ENCODE measurements at places on chromosomes 11 and 22.

DNA sequence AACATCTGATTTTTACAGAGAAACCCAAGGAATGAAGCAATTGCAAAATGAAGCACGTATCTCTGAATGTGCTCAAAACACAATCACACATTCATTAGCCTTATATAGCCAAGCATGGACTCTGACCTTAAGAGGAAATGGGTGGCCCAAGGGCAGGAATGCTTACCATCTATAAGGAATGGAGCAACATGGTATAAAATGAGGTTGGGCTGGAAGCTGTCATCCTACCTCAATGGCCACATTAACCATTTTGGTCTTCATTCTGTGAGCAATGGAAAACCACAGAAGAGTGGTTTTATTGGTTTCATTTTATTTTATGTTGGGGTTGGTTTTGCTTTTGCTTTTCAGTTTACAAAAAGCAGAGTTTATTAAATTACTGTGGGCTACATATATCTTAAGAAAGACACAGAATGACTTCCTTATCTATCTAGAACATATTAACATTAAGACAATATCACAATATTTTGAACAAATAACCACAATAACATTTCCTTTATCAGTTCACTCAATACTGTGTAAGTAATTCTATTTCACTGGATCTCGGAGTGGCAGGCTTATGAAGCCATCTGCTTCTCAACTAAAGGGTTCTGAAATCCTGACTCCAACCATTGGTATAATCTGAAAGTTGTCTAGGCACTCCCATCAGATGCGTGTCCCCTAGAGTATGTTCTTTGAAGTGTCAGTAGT is 10.8 kb upstream of the MS4A13 start:
- peak; percentile 87 for DNase-seq

- no peak for DNase-seq
These were observed 6.9 kb downstream of the FTH1 start for GRCh38 chr11:61960532-61960931.

- no peak for DNase-seq
These were observed 78.9 kb upstream of the BIRC3 start for GRCh38 chr11:102238391-102238821.

DNA sequence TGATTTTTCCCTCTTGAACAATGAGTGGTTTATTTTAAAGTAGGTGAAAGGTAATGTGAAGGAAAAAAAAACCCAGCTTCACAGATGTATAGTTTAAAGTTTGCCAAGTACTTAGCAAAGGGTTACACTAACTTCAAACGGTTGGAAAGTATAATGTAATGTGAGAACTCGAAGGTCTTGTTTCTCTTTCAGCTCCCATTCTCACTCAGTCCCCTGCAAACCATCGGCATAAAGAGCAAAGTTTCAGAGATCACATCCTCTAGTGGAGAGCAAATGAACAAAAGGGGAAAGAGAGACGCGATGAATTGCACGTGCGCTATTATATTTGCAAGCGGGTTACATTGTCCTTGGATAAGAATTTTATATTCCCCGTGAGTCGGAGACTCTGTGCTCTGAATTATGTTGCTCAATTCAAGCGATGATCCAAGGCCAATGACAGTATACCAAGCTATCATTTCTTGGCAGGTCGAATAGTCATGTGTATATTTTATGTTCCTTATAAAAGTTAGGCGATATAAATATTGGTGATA is 37.6 kb upstream of the BIRC3 start:
- peak; percentile 32 for DNase-seq

DNA sequence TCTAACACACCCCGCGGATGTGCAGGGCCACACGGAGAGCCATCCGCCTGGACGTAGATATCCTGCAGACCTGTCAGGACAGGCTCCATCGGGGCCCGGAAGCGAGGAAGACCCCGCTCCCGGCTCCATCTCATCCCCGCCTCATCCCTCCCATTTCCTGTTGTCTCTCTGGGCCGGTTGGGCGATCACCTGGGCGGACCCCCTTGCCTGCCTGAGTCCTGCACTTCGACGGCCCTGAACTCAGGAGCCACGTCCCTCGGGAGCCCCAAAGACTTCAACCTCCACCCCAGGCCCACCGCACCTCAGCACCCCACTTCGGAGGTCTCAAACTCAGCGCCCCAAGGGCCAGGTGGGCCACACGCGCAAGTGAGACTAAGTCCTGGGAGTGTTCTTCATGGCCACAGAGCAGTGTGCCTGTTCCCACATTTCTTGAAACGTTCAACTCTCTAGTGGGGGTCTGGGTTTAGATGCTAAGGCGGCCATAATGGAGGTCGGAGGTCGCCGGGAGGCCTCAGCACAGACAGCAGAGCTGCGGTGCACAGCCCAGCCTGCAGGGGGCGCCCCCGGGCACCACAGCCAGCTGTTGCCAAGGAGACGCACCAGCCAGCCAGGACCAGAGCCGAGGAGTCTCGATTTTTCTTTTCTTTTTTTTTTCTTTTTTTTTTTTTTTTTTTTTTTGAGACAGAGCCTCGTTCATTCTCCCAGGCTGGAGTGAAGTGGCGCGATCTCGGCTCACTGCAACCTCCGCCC is 26.0 kb upstream of the FADD start:
- peak; percentile 95 for DNase-seq

DNA sequence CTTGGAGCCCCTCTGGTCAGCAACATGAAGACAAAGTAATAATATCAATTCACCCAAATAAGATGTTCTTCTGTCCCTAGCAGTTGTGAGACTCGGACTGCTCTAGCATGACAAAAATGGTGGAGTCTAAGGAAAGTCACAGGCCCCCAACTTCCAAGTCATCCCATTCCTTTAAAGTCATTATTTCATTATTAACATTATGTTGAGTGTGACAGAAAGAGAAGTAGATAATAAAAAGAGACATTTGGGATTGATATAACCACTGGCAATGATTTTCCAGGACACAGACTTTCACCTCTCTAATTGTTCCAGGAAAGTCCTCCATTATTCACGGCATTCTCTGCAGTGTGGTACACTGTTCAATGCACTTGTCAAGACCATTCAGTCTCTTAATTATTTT is 1533.0 kb upstream of the TENM4 start:
- DNase-seq = no peak

DNA sequence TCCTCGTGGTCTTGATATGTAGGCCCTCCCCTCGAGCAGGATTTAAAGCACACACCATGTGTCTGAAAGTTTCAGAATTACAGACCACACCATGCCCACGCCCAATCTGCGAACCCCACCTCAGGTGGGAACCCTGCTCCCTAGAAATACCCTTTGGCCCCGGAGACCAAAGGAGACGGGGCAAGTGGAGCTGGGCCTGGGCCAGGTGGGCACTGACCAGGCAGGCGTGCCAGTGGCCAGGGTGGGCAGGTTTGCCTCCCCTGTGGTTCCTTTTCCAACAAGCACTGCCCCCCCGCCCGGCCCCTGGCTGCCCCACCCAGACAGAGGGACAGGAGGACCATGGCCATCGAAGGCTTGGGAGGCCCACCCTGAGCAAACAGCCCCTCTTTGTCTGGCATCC is 400.4 kb downstream of the TBC1D22A start:
- no peak for DNase-seq

- no peak for DNase-seq
These were observed 31.1 kb upstream of the GCAT start for GRCh38 chr22:37776639-37777005.

GRCh38 chr11:126426106-126426505 is 70.6 kb downstream of the ST3GAL4 start:
- no peak for DNase-seq

- peak; percentile 44 for DNase-seq
These were observed 11.1 kb downstream of the SREBF2 start for GRCh38 chr22:41844036-41844435.

DNA sequence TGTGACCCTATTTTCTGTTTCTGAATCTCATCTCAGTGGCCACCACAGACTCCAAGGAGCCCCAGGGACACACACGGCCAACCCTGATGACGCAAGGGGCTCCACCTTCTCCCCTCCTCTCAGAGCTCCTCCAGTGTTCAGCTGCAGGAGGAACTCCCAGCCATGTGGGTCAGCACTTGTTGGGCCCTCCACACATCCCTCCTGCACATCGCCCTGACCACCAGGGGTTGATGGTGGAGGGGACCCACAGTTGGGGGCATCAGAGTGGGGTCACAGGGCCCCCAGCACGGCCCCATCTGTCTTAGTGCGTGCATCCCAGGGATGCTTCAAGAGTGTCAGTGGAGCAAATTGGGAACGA is 499.6 kb downstream of the BRD1 start:
- no peak for DNase-seq

DNA sequence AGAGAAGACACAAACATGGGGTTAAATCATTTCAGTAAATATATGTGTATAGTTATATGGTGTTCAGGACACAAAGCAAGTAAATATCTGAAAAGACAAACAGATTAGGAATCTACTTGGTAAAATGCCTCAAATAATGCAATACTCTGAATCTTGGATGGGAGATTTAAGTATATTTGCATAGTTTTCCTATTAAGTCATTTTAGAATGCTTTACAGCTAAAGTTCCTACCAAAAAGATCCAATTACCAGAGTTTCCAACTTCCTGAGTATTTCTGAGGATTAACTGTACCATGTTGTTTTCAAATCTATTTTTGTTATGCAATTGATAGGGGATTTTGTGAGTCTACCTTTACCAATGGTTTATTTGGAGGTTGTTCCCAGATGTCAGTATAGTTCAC is 424.4 kb upstream of the CCDC179 start:
- DNase-seq = no peak

GRCh38 chr11:107999759-108000455 is 8.8 kb upstream of the CUL5 start:
- peak; percentile 38 for DNase-seq

- no peak for DNase-seq
These were observed 2.2 kb downstream of the UBXN1 start for GRCh38 chr11:62676698-62677097.

DNA sequence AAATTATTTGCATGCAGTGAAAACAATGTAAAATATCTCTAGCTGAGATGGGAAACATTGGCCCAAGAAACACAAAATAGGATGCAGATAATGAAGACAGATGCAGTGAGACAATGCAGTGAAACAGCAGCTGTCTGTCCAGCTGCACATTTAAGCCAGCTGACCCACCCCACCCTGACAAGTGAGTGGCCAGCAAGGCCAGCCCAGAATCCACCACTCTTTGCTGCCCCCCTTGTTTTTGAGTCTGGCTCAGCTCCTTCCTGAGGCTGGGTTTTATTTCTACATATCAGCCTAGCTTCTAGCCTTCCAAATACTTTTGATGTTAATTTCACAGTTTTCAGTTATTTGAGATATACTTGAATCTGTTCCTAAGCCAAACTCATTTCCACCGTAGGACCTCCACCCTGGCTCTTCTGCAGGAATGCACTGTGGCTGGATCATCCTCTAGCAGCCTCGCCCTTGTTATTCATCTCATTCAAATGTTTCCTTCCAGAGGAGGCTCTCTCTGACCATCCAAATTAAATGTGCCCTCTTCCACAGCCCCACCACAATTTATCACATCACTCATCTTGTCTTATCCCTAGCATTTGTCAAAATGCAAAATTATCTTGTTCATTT is 154.1 kb upstream of the POU2AF2 start:
- no peak for DNase-seq

- DNase-seq = peak; percentile 70
These were observed 12.8 kb upstream of the ST14 start for GRCh38 chr11:130146796-130147195.

- no peak for DNase-seq
These were observed 62.2 kb upstream of the B3GAT1 start for GRCh38 chr11:134474070-134474860.

- peak; percentile 23 for DNase-seq
These were observed 4.9 kb downstream of the PNPLA3 start for GRCh38 chr22:43928468-43928867.

DNA sequence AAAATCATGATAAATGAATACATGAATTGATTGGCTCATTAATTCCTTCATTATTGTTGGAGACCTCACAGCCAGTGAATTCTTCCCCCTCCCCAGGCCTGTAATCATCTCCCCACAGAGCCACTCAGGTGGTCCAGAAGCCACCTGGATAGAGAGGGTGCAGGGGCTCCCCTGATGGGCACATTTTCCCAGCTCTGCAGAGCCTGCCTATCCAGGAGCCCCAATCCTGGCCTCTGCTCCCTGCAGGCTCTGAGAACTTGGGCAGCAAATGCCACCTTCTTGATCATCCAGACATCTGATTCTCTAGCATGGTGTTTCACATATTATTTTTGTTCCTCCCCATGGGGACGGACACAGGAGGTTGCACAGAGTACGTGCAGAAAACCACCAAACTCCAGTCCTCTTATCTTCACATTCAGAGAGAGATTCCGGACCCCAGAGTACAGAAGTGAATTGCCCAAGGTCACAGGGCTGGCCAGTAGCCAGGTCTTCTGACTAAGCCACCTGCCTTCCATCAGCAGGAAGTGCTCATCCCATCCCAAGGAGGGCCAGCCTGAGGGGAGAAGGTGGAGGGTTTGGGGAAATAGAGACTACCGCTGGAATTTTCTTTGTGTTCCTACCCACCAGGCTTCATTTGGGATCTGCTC is 348.0 kb downstream of the BUD13 start:
- peak; percentile 19 for DNase-seq

- peak; percentile 58 for DNase-seq
These were observed 22.4 kb downstream of the PIWIL3 start for GRCh38 chr22:24752088-24752623.

- DNase-seq = peak; percentile 70
These were observed 28.2 kb downstream of the DBX1 start for GRCh38 chr11:20131788-20132666.

GRCh38 chr11:68727783-68728182 is 23.5 kb downstream of the TESMIN start:
- DNase-seq = no peak

DNA sequence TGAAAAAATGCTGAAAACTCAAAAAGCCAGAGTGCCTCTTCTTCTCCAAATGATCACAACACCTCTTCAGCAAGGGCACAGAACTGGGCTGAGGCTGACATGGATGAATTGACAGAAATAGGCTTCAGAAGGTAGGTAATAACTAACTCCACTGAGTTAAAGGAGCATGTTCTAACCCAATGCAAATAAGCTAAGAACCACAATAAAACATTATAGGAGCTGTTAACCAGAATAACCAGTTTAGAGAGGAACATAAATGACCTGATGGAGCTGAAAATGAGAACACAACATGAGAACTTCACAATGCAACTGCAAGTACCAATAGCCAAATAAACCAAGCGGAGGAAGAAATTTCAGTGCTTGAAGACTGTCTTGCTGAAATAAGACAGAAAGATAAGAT is 9.2 kb downstream of the OR56B4 start:
- no peak for DNase-seq

DNA sequence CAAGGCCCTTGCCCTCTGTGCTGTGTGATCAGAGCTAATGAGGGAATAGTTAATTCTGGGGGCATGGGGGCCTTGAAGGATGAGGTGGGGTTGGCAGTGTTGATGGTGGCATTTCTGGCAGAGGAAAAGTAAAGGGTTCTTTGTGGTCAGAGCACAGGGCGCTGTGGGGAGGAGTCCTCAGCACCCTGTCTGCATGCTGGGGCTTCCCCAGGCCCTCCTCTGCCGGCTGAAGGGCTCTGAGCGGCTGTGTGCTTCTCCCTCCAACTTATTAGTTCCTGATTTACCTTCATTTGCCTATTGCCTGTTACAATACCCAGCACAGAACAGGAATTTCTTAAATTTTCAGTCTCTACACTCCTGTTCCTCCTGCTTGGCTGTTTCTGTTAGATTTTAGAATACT is 122.8 kb downstream of the HIPK3 start:
- no peak for DNase-seq

Data from OCI-M1 (cell line).